Ureter (tissue), 1 donor: ENCODE measurements at places on chromosomes 2 and 18. TPM values are rescaled to one million over a fixed set of nuclear protein-coding genes. Genes with fewer than 3 reads are reported as not detected.

CRYGC gene
- not detected for total RNA-seq

SCYGR4 gene
- not detected for total RNA-seq

SERPINE2 gene
- 10.9 TPM for total RNA-seq

ZAP70 gene
- total RNA-seq = 5.2 TPM

ASXL3 gene
- 5.9 TPM for total RNA-seq

AQP12A gene
- total RNA-seq = not detected

KHK gene
- total RNA-seq = 2.6 TPM

SULT1C4 gene
- total RNA-seq = 3.4 TPM

CYP26B1 gene
- 1.1 TPM for total RNA-seq

WDR7 gene
- total RNA-seq = 49.2 TPM

CACNB4 gene
- 3.3 TPM for total RNA-seq

SFT2D3 gene
- total RNA-seq = 7.3 TPM

DNA sequence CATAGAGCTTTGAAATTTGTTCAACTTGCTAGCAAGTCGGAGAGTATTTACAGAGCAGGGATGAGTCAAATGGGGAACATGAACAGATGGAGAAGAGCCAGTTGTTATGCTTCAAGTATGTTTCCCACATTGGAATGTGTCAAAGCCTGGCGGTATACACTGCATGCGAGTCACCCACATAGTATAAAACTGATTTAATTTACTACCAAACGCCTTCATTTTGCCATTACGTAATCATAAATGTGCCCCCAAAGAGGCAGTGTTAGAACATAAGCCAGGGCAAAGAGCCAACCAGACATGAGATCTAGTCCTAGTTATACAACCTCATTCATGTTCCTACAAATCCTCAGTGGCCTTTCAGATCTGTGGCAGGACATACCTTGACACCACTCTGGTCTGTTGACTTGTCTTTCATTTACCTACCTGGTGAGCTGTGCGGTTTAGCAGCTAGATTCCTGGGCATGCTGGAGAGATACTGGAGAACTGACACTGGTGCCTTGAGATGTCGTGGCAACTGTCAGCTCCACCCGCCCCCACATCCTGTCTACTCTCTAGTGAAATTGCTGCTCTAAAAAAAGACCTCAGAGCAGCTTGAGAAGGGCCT is 21.7 kb upstream of the NRP2 start:
- no peak for DNase-seq

GRCh38 chr2:102081606-102082005 is 60.9 kb upstream of the IL1R1 start:
- DNase-seq = no peak

DNA sequence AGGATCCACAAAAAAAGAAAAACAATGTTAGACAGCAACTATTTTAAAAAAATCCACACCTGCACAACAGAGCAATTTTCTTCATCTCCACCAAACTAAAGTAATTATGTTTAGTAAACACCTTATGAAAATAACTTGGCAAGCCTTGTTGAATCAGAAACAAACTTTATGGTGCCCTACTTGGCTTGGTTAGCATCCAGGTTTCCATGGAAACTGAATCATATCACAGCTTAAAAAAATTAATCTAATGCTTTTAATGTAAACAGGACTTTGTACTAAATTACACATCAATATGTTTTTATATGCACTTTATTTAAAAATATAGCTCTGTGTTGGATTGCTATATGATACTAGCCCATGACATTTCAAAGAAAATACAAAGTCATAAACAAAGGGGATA is 1882.4 kb downstream of the SUCLG1 start:
- no peak for DNase-seq

DNA sequence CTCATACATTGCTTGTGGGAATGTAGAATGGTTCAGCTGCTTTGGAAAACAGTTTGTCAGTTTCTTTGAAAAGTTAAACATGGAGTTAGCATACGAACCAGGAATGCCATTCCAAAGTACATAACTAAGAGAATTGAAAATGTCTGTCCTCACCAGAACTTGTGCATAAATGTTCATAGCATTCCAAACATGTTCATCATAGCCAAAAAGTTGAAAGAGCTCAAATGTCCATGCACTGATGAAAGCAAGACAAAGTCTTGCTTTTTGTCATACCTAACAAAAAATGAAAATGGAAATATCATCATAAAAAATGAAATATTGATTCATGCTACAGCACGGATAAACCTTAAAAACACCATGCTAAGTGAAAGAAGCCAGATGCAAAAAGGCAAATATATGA is 408.8 kb upstream of the UBE2E3 start:
- DNase-seq = no peak

DNA sequence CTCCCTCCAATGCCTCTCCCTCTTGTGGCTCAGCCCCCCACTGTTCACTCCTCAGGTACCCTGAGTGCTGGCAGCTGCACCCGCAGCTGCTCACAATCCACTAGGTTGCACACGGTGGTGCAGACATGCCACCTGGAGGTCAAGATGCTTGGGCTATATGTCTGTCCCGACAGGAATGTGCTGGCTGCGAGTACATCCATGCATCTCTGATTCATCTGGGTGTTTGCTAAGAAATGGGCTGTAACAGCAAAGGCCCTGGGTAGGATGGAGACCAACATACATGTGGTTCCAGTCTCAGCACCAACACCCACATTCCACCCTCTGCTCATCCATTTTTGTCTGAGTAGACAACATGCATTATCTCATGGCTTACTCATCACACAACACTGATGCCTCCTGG is 31.3 kb downstream of the ANKMY1 start:
- DNase-seq = no peak

DNA sequence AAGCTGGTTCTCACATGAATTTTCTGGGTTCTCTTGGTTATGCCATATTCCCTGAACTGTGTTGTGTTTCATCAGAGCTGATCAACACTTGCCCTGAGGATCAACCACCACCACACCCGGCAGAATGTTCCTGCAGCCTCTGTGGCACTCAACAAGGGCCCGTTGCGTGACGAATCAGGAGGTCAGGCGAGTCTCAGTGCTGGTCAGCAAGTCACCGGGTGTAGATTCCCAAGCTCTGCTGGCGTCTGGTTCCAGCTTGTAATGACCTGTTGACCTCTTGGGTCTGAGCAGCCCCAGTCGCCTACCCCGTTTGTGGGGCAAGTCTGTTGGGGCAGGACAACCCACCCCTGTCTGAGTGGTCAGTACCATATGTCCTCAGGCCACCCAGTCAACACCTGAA is 46.0 kb downstream of the ADCY3 start:
- peak; percentile 38 for DNase-seq

DNA sequence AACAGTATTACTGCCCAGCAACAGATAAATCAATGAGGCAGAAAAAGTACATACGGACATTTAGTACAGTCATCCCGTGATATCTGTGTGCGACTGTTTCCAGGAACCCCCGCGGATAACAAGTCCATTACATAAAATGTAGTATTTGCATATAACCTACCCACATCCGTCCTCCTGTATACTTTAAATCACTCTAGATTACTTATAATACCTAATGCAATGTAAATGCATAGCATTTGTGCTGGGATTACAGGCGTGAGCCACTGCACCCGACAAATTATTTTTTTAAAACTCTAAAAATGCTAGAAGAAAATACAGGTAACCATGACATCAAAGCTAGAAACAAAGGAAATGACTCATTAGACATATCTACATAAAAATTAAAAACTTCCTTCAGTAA is 91.6 kb downstream of the FAM161A start:
- DNase-seq = no peak

- DNase-seq = no peak
These were observed 143.1 kb downstream of the SETBP1 start for GRCh38 chr18:44823782-44824181.

- DNase-seq = no peak
These were observed 37.0 kb downstream of the LBH start for GRCh38 chr2:30268296-30268871.

DNA sequence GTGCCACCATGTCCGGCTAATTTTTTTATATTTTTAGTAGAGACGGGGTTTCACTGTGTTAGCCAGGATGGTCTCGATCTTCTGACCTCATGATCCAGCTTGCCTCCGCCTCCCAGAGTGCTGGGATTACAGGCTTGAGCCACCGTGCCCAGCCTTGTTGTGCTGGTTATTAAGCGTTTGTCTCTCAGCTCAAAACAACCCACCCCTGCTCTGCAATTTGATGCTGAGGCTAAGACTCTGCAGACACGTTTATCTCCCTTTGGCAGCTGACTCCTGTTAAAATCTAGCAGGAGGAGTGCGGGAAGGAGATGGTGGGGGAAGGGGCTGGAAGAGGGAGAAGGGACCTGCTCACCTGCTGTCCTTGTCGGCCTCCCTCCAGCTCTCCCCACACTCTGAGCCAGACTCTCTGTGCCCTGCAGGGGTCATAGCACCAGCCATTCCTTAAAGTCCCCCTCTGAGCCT is 29.9 kb upstream of the IMPA2 start:
- DNase-seq = no peak

DNA sequence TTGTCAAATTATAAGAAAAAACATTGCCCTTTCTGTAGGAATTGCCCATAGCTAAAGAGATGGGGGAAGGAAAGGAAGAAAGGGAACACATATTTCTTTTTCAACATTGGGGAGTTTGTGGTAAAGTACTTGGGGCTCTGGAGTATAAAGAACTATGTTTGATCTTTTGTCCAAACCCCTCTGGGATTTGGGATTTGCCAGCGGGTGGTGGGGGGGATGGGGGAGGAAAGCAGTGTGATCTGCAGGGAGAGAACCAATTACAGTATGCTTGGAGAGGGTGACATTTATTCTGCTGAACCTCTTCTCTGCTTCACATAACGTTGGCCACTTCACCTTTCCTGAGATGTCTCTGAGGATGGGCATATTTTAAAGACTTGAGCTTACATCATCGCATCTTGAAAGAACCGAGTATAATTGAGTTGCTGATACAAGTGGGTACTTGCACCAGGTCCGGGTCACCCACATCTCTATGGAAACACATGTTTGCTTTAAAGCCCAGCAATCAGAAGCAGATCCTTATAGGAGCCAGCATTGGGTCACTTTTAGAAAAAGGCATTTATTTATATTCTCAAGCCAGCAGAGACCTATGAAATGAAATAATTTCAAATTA is 73.1 kb downstream of the SPATS2L start:
- no peak for DNase-seq

GRCh38 chr18:10314066-10314465 is 140.4 kb upstream of the APCDD1 start:
- no peak for DNase-seq

GRCh38 chr18:35137632-35138031 is 96.4 kb downstream of the MAPRE2 start:
- no peak for DNase-seq

- no peak for DNase-seq
These were observed 578.5 kb downstream of the TSN start for GRCh38 chr2:122333932-122334331.

- DNase-seq = no peak
These were observed 8.7 kb downstream of the PCBP1 start for GRCh38 chr2:70095720-70096670.

DNA sequence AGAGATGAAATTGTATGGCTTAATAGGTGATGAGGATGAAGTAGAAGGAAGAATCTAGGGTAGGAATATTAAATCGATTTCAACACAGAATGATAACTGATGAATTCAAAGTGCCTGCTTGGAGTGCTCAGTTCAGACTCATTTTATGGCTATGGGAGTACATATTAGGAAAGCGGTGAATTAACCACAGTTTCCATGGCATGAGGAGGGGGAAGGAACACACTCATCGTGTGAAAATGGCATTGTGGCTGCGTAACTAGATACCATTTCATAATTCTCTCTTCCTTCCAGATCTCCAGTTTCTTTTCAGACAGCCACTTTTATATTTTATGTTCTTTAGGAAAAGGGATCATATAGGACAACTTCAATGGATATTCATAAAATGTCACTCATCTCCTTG is 232.3 kb upstream of the KCNJ3 start:
- DNase-seq = no peak

DNA sequence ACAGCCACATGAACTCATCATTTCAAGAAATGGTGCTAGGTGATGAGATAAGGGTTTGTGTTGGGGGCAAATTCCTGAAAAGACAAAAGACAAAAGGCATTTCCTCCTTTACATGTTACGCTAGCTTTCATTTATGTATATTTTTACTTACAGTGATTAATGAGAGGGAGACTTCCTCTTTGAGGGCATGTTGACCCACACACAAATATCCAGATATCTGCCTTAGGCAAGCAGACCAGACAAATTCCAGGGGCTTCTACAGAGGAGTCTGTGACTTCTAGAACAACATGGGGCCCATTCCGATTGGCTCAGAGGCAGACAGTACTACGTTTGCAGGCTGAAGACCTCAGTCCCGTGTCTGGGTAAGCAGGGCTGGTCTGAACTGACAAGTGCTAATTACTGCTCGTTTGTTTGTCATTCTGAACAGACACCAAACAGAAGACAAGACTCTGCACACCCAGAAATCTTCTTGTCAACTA is 74.8 kb upstream of the ST6GAL2 start:
- DNase-seq = no peak

DNA sequence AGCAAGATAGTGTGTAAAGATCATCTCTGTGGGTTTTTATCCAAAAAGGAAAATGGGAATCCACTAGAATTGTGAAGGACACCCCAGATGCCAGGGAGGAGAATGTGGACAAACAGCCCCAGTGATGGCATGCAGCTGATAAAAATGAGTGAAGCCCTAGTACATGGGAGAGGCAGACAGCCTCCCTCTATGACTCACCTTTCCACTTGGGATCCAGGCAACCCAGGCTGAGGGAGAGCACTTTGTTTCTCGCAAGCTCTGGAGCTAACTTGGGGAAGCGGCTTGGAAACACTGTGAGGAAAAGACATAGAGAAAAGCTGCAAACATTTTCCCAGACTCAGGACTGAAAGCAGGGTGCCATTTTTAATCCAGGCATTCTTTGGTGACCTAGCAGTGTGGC is 5.3 kb upstream of the FLACC1 start:
- no peak for DNase-seq

DNA sequence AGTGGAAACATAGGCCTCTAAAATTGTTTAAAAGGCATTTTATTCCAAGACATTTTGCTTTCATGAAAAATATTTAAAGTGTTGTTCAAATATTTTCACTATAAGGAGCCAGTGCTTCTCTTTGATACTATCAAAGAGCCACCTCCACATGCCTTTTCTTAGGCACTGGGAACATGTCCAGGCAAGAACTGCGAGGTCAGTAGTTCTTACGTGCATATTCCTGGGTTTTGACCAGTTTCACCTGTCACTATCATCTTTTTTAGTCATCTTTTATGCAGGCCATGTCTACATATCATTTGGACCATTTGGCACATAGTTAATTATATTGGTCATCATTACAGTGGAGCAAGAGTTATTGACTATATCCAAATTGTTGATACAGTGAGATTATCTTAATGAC is 195.3 kb downstream of the CCDC85A start:
- no peak for DNase-seq

DNA sequence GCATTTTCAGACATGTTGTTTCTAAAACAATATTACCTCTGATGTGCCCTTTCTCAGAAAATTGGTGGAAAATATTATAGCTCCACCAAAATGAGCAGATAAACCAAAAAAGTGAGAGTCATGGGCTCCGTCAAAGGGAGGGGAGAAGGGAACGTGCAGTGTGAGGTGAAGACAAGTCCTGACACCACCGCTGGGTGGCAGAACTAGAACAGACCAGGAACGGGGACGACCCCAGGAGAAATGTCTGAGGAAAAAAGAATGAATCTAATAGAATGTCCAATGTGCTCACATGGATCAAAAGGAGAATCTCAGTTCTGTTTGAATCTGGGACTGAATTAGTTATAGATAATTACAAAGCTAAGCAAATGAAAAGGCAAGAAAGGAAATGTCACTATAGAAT is 22.6 kb upstream of the BCL2 start:
- no peak for DNase-seq

- no peak for DNase-seq
These were observed 35.7 kb downstream of the STEAP3 start for GRCh38 chr2:119259296-119259860.

- DNase-seq = no peak
These were observed 77.9 kb downstream of the TSN start for GRCh38 chr2:121833358-121833723.

- no peak for DNase-seq
These were observed 88.8 kb downstream of the MAP3K20 start for GRCh38 chr2:173164396-173164795.
